ENCODE measurements at places on chromosomes 5 and 9.

GRCh38 chr5:14059810-14060209, 83.3 kb upstream of the TRIO start:
- no peak for DNase-seq

GRCh38 chr5:134845335-134845851, 375 bp upstream of the C5orf24 start:
- no peak for DNase-seq

GRCh38 chr9:37952731-37953130, 48.8 kb upstream of the SLC25A51 start:
- no peak for DNase-seq

- DNase-seq: no peak
Observed at GRCh38 chr9:134968011-134968822, 50.5 kb upstream of the FCN1 start.

DNA sequence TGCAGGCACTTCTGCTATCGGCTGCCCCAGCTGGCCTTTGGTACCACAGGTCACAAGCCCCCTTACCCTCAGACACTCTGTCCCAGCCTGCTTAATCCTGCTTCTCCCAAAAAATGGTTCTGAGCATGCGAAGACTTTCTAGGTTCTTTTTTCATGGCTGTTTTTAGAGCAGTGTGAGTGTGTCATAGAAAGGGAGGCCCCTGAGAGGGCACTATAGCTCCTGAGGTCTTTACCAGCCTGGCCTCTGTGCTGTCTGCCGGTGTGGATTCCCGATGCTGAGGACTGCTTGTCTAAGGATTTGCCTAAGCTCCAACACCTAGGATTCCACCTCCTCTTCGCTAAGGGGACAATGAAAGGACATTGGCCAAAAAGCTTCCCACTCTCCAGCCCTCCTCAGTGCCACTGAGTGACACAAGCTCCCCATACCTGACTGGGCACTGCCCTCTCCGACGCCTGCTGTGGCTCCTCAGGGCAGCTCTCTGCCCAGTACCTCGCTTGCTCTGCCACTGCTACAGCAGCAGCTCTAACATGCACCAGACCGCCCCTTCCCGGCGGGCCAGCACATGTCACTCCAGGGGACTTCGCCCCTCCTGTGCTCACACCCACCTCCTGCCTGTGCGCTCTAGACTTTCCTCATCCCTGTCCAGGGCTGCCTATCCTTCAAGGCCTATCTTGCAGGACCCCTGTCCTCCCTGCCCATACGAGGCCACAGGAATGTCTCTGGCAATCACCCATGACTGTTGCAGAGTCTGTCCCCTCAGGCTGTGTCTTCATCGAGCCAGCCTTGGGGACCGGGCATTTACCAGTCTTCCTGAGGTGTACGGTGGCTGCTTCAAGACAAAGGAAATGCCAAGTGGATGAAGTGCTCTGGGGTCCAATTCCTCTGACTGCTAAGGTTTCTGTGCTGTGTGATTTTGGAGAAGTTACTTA, 21.0 kb downstream of the MACROH2A1 start:
- no peak for DNase-seq

DNA sequence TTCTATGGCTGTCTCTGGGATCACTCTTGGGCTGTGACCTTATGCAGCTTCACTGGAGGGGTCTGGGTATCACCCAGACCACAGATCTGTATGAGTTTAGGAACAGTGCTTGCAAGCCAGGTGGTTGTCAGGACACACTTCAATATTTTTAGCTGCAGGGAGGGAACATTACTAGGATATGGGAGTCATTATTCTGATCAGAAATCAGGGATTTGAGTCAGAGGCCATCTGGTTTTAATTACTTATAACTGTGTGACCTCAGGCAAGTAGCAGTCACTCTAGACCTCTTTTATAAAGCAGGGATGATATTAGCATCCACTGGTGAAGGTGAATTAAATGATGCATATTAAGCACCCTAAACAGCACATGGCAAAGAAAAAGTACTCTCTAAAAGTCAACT, 60.1 kb upstream of the NMUR2 start:
- no peak for DNase-seq

Data from HuH-7 (cell line).